Stimulated activated CD8-positive, alpha-beta memory T cell treated with anti-CD3 and anti-CD28 coated beads, Interleukin-4, amount 100 ng/mL, for 24 hours (primary cell): ENCODE measurements at places on chromosomes 3 and 15.

DNA sequence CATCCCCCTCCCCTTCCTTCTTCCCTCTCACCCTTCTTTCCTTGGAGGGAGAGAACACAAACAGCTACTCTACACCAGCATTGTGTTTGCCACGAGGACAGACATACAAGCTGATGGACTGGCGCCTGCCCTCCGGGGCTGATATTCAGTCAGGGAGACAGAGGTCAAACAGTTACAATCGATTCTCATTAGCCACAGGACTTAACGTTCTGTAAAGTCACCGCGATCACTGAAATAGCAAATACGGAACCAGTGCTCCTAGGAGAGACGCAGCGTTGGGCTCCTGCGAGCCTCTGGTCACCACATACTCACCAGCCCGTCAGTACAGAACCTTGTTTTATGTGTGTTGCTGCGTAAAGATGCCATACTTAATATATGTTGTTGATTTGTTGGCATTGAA lies 108.8 kb downstream of the LRRK1 start:
- DNase-seq: no peak

- no peak for DNase-seq
Observed at GRCh38 chr15:68199340-68199739, 5.8 kb downstream of the CALML4 start.

DNA sequence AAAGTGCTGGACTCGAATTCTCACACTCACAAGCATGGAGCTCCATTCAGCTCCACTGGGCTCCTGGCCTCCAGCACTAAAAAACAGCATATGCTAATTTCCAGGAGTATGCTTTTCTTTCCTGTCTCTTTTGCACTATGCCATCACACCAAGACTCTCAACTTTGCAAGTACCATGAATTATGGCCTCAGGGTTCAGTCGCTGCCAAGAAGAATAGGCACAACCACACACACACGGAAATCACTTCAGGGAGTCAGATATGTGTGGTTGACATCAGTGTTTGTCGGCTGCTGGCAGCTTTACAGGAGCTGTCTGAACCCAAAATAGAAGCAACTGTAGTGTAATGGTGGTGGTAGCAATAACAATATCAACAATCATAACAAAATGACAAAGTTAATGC lies 305.0 kb upstream of the SLCO3A1 start:
- DNase-seq: no peak

- no peak for DNase-seq
Observed at GRCh38 chr3:192802957-192803899, 75.9 kb upstream of the FGF12 start.

DNA sequence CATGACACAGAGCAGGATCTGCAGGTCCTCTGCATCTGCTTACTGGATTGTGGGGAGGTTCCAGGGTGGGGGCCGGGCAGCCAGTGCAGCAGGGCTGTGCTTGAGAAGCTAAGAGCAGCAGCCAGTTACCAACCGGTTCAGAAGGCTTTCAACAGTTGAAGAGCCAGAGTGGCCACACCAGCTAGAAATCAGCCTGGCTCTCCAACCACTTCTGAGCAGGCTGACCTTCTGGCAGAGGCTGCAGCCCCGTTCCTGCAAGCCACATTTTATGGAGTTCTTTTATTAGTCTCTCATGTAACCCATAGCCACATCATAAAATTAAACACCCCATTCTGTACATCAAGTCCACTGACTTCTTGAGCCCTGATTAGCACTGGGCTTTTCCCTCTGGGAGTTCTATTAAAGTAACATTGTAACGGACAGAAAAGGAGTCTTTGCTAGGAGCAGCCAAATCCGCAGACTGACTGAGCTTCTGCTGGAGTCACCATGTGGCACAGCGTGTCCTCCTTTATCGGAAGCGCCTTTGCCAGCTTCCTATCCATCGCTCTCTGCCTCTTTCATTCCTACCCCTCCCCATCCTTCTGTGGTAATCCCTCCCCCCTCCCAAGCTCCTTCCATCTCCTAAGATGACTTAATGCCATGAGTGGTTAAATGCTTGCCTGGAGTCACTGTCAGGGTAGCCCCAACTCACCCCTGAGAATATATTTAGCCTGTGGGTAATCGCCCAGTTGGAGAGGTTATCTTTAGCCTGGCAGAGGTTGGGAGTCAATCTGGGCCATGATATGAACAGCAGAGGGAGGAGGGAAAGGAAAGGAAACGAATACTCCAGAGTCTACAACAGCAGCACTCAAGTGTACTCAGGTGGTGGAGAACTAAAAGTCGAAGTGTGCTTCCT lies 138.5 kb upstream of the HES1 start:
- no peak for DNase-seq

DNA sequence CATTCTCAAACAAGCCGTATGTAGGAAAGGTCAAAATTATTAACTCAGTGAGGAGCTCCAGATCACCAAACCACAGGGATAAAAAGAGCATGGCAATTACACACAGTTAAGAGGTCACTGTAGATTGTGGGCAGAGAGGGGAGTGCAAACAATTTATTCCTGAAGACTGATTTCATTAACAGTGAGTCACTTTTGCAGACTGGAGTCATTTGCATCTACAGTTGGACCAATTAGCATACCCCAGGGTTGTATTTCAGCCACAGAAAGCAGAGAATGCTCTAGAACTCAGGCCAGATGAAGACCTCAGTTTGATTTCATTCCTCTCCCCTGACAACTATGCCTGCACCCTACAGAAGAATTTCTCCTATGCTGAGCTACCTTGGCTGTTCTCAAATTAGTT lies 40.1 kb downstream of the SETMAR start:
- no peak for DNase-seq

- DNase-seq: no peak
Observed at GRCh38 chr15:90408657-90409056, 20.6 kb downstream of the IQGAP1 start.

DNA sequence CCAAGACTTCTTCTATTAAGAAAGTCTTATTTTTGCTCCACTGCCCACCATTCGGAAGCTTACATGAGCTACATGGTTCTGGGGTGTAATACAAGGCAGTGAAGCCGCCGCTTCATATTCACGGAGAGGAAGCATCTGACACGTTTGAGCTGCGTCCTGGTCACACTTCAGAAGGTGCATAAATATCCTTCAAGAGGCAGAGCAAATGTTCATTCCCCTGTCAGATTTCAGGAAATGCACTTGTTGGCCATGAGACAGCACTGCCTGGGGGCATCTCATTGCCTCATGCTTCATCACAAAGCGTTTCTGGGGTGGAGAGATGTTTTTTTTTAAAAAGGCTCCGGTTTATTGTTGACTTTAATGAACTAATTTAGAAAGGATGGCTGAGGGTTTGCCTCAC lies 119.9 kb downstream of the CADPS start:
- no peak for DNase-seq

DNA sequence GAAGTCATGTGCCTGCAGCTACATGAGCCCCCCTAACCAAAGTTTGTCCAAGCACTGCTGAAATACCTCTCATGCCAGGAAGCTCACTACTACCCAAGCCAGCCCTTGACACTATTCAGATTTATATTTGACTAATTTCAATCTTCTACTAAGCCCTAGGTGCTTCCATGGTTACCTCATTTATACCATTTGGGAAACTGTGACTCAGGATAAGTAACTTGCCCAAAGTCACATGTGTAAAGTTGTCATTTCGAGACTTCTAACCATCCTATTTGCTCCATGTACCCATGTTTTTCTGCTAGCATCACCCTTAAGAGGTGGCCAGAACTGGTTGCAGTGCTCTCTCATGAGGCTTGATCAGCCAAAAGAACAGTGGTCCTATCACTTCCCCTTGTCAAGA lies 20.7 kb upstream of the TIMP4 start:
- DNase-seq: no peak

- no peak for DNase-seq
Observed at GRCh38 chr3:114666623-114667022, 372.8 kb downstream of the TIGIT start.

GRCh38 chr3:164450276-164450905 lies 627.9 kb downstream of the SI start:
- no peak for DNase-seq
